Mesenteric fat pad (tissue), 1 donor: ENCODE measurements at places on chromosomes 7 and 10. TPM values are rescaled to one million over a fixed set of nuclear protein-coding genes. Genes with fewer than 3 reads are reported as not detected.

CRTAC1 gene
- 1.3 TPM for total RNA-seq

ACTR3C gene
- total RNA-seq, result 2.6 TPM

PVRIG gene
- not detected for total RNA-seq

NEUROG3 gene
- total RNA-seq, result 0.71 TPM

SHTN1 gene
- 21.1 TPM for total RNA-seq

SMC3 gene
- total RNA-seq, result 26.8 TPM

NCOA4 gene
- total RNA-seq, result 138 TPM

GPR15LG gene
- not detected for total RNA-seq

TMED4 gene
- total RNA-seq, result 56.3 TPM

HOGA1 gene
- 3.8 TPM for total RNA-seq

FBXL15 gene
- 15.4 TPM for total RNA-seq

POLR2J2 gene
- total RNA-seq, result 7.1 TPM

SPDYE2B gene
- total RNA-seq, result not detected

ADIRF gene
- 543 TPM for total RNA-seq

KCND2 gene
- 2.9 TPM for total RNA-seq
